Effector memory CD8-positive, alpha-beta T cell (primary cell): ENCODE measurements at places on chromosomes 7 and 10.

- no peak for DNase-seq
Observed at GRCh38 chr7:108331971-108332370, 124.3 kb downstream of the NRCAM start.

- no peak for DNase-seq
Observed at GRCh38 chr10:24505759-24506158, 217.9 kb downstream of the ARHGAP21 start.

GRCh38 chr7:31146538-31146937 is 94.4 kb downstream of the ADCYAP1R1 start:
- DNase-seq: no peak

GRCh38 chr10:95277201-95277570 is 13.6 kb downstream of the PDLIM1 start:
- DNase-seq: no peak

DNA sequence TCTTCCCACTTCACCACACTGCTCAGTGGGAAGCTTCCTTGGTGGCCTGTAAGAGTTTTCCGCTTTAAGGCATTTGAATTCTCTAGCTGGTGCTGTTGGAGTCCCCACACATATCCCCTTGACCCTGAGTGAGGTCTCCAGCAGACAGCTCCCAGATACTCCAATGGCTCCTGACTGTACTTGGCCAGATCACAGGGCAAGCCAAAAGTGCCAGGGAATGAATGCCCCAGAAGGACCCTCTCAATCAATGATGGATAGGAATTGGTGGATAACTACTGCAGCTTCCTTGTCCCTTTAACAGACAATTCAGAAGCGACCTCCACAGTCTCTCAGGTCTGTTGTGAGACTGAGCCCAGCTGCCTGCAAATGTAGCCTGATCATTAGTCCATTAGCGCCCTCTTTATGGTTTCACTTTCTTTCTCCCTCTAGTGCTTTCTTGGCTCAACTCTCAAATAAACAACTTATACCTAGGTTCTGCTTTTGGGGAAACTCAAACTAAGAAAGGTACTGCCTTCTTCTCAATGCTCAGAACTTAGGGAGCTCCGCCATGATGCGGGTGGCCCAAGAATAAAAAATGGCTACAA is 283.0 kb downstream of the TCF7L2 start:
- no peak for DNase-seq

DNA sequence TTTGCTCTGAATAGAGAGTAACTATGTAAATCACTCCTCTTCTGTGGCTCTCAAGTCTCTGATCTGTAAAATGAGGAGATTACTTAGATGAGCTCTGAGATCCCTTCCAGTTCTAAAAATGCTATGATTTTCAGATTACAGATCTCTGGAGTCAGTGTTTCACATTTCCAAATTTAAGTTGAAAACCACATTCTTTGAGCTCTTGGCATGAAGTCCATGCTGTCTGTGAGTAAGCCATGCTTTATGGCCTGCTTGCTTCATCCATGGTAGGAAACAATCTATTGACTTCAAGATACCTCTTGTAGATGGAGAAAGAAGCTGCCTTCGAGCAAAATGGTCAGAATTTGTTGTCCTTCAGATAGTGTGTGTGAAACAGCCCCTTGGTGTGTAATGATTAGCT is 64.9 kb downstream of the CELF2 start:
- DNase-seq: no peak

GRCh38 chr7:118845791-118846190 is 621.3 kb downstream of the ANKRD7 start:
- DNase-seq: no peak

DNA sequence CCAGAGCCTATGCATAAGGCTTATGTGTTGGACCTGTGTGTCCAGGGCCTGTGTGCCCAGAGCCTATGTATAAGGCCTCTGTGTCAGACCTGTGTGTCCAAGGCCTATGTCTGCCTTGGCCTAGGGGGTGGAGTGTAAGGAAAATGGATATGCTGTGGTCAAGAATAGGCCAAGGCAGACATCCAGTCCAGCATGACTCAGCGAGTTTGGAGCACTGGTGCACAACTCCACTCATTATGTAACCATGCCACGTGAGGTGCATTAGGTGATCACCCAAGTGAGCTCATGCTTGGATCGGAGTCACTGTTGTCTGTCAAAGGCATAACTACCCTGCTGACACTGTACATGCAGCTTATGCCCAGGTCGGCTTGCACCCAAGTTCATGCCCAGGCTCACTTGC is 238.9 kb downstream of the CACNA2D1 start:
- no peak for DNase-seq

DNA sequence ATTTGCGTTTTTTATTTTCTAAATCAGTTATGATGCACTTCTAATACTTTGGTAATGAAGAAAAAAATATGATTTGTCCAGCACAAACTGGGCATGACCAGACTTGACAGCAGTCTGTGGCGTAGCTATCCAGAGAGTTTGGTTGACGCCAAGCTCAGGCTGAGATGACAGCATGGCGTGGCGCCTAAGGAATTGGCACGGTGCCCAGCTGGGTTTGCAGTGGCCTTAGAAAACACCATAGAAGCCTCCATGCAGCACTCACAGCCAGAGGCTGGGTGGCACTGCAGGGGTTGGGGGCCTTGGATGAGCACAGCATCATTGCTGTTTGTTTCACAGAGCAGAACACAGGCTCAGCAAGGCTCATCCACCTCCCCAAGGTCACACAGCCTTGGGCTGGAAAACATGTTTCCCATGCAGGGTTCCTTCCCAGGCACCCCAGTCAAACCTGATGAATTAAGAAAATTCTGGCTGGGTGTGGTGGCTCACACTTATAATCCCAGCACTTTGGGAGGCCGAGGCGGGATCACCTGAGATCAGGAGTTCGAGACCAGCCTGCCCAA is 88.9 kb downstream of the GTF2IRD1 start:
- no peak for DNase-seq

DNA sequence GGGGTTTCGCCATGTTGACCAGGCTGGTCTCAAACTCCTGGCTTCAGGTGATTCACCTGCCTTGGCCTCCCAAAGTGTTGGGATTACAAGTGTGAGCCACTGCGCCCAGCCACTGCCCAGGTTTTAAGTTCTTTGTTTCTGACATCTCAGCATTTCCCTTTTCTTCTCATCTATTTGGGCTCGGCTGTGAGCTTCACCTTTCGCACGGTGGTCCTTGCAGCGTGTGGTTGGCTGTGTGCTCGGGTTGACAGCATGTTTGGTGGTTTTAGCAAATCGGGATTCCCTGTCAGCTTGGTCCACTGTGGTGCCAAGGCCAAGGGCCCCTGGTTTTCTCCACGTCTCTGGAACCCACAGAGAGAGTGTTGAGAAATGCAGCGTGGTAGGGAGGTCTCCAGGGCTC is 138.8 kb downstream of the DNAJB6 start:
- DNase-seq: no peak

DNA sequence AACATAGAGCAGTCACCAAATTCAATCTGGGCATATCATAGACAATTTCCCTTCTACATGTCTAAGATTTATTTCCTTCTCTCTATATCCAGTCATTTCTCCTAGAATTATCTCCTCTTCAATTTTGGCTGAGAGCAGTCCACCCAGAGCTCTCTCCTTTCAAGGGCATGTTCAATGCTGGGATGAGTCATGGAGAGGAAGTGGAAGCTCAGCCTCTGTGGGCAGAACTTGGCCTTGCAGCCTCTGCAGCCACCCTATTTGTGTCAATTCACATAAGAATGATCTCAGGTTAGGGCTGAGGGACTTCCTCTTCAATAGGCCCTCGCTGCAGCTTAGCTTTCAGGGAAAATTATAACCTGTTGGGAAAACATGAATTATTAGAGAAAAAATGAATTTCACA is 560.8 kb downstream of the POM121L12 start:
- DNase-seq: no peak

DNA sequence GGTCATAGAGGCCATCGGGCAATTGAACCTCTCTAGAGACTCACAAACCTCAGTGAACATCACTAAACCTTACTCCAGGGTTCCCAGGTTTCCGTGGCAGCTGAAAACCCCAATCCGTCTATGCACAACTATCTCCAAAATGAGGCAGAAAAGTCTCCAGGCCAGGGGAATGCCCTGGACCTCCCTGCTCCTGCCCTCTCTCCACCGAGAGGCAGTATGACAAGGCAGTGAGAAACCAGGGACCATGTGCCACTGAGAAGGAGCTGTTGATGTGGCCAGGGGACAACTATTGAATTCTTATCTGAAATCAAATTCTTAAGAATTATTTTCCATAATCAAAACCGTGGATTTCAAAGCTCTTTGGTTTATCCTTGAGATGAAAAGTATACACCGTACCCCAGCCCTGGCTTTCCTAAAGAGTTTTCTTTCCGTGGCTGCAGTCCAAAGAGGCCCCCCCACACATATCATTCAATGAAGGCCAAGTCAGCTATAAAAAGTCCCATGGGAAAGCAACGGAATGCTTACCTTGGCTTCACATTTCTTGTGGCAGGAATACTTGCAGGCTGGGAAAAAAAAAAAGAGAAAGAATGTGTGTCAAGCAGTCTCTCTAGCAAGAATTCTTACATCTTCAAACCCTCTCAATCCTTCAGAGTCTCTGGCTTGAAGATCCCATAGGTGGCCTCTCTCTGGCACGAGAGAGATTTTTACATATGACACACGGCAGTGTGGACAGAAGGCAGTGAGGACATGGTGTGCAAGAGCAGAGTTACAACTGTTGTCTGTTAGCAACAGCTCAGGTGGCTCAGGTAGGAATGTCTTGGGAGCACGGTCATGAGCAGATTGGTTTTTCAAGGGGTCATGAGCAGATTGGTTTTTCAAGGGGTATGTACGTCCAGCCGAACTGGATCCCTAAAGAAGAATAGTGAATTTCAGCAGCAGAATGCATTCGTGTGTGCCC is 75.2 kb downstream of the TNS3 start:
- no peak for DNase-seq

DNA sequence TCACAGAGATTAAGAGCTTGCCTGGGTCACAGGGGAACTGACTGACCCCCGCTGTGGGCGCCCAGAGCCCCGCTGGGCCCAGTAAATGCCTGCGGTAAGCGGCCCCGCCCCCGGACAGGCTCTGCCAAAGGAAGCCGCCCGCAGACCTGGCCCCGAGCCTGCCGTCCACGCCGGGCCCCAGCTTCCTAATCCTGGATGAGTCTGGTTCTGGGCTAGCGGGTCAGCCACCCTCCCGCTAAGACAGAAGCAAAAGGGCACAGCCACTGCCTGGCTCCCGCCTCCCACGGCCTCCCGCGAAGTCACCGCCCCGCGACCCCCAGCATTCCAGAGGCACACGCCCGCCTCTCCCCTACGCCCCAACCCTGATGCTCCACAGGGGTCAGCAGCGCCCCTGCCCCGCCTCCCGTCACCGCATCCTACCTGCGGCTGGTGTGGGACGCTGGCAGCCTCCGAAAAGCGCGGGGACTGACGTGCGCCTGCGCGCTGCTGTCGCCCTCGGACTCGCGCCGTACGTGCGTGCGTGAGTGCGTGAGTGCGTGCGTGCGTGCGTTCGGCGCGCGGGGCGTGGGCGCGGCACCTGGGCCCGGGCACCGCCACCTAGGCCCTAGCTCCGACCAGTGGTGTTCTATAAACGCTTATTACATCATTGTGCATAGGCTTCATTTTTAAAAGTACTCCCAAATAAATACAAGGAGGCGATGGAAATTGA is at the start of gene FIGNL1:
TSS of gene FIGNL1 (minus strand) at position 470 of the 709 bp plus-strand sequence. CDS start 3,063 bp downstream, outside the sequence.
- peak; percentile 67 for DNase-seq

DNA sequence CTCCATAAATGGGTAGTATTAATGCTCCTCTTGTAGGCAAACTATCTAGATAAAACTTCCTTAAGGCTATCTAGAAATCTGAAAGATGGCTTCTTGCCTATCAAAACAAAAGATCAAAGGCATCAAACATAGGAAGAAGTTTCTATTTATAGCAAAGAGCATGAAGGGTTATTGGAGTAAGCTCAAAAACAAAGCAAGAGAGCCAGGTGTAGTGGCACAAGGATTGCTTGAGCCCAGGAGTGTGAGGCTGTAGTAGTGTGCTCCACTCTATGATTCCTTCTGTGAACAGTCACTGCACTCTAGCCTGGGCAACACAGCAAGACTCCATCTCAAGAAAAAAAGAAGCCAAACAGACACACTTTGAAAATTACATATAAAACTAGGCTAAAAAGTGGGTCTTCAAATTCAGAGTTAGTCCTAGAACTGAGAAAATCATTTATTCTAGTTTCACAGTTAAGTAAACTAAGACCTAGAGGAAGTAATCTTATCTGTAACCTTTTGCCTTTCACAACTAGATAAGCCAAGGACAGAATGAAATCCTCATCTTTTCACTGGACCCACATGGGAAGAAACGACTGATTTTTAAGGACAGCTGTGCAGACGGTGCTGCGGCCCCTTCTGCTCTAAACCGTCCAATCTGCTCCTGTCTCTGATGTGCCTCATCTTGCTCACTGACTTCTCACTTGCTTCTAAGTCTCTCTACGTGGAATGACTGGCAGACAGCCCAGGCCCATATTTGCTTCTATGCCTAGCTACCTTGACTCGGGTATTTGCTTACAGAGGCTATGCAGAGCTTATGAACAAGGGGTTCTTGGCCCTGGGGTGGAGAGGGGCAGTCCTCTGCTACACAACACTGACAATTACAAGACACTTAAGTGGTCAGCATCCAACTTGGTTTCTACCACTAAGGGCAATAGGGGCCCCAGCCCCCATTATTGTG is 50.0 kb downstream of the ESYT2 start:
- no peak for DNase-seq

DNA sequence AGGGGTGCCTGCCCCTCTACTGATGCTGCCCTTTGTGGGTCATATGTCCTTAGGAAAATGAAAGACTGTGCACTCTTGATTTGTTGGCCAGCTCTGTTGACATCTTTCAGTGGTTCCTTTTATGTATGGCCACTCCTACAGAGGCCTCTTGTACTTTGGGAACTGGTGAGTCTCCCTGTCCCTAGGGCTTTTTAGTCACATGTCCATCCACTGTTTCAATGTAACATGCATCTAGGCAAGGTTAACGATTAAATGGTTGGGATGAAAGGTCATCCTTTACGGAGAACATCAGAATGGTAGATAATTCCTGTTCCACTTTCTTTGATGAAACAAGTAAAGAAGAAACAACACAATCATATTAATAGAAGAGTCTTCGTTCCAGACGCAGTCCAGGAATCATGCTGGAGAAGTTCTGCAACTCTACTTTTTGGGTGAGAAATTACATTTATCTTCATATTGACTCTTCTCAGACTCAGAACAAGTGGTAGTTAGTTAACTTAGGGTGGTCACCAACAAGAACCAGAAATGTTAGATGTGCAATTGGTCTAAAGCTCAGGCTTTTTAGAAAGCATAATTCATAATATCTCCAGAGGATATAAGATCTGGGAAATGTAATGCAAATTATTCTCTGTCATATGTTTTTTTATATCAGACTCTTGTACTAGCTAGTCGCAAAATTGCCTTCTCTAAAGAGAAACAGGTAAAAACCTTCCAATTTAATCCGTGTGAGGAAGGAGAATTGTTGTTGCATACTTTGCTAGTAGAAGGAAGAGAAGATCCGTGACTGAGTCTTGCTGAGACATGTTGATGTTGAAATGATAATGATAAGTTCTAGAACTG is at the start of gene ABCC2:
TSS of gene ABCC2 (plus strand) at position 194 of the 840 bp plus-strand sequence. CDS start at position 399, 205 bp downstream.
- no peak for DNase-seq

- DNase-seq: no peak
Observed at GRCh38 chr7:155961241-155962190, 149.3 kb upstream of the SHH start.

DNA sequence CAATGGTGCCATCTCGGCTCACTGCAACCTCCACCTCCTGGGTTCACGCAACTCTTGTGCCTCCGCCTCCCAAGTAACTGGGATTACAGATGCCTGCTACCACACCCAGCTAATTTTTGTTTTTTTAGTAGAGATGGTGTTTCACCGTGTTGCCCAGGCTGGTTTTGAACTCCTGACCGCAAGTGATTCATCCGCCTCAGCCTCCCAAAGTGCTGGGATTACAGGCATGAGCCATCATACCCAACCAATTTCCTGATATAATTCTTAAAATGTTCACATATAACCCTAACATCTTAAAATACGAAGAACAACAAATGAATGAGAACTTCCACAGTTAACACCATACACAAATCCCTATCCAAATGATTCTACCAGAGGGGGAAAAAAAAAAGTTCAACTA is 31.2 kb downstream of the BAIAP2L1 start:
- no peak for DNase-seq
